ENCODE measurements at places on chromosomes 7 and 10. TPM values are rescaled to one million over a fixed set of nuclear protein-coding genes. Genes with fewer than 3 reads are reported as not detected.

GRCh38 chr7:141737118-141737835 lies 881 bp upstream of the SSBP1 start:
- peak overlapping the region; percentile 94 for H3K4me3 ChIP-seq
- DNase-seq = peak; percentile 20
- peaks cover 38% of the 10 kb centered on the region for H3K4me1 ChIP-seq

The MARVELD1 gene
- 2.5 TPM for total RNA-seq

DNA sequence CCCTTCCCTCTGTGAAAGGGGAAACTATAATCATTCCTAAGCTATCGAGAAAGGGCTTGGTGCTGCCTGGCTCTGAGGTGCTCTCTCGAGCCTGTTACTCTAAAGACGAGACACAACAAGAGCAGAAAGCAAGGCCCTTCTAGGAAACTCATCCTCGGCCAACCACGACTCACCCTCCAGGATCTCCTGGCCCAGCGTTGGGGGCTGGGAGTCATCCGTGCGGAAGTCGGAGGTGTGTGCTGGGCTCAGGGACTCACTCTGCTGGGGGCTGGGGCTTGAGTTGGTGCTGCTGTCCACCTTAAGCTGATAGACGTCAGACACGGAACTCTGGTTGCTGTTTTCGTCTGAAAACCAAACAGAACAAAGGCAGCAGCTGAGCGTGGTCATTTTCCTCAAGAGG lies 17.6 kb upstream of the BAZ1B start:
- no peaks in the 10 kb centered on the region for H3K27me3 ChIP-seq
- H3K27ac ChIP-seq = no peak overlapping the region
- H3K4me1 ChIP-seq = peaks cover 5% of the 10 kb centered on the region
- no peak overlapping the region for H3K4me3 ChIP-seq
- H3K36me3 ChIP-seq = peaks cover 60% of the 10 kb centered on the region

The NSUN5 gene
- total RNA-seq = 44.7 TPM

DNA sequence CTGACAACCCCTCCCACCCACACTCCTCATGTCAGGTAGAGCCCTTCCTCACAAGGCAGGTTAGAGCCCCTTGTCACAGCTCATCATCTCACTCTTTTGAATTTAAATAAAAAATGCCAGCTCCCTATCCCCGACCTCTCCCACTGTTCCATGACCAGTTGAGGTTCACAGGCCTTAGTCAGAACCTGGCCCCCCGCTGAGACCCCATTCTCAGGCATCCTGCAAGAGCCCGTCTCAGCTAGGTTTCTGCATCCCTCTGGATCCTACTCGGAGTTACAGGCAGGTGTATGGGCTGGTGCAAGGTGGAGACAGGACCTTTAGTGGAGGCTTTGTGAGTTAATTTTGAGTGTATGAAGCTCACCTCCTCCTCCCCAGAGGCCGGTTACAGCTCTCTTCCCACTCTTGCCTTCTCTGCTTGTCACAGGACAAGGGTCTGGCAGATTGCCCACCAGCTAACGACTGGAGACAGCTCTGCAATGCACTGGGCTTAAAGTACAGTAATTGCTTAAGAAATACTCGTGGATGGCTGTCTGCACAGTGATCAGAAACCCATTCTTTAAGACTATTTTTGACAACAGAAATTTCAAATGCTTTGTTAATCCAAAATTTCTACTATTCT lies 394.9 kb upstream of the DPP6 start:
- H3K4me3 ChIP-seq = no peak overlapping the region
- H3K36me3 ChIP-seq = no peaks in the 10 kb centered on the region
- H3K27me3 ChIP-seq = no peaks in the 10 kb centered on the region
- H3K27ac ChIP-seq = no peak overlapping the region
- H3K4me1 ChIP-seq = no peaks in the 10 kb centered on the region

DNA sequence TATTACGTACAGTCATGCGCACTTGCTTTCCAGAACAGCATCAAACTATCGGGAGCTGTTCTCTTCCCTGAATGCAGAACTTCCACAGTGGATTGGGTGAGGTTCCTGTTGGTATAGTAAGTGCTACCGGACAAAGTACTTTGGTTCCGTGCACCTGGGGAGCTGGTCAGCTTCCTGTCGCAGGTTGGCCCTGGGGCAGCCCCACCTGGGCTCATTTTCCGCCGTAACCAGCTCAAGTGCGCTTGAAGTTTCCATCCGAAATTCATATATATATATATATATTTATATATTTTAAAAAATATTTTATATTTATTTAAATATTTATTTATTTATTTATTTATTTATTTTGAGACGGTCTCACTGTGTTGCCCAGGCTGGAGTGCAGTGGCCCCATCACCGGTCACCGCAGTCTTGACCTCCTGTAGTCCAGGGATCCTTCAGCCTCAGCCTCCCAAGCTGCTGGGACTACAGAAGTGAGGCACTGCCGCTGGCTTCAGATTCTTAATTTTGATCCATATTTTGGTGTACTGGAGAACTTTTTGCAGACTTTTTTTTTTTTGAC lies 6.5 kb downstream of the SCART1 start:
- H3K36me3 ChIP-seq = no peaks in the 10 kb centered on the region
- DNase-seq = no peak
- no peak overlapping the region for H3K27ac ChIP-seq
- no peaks in the 10 kb centered on the region for H3K4me1 ChIP-seq
- H3K4me3 ChIP-seq = no peak overlapping the region

DNA sequence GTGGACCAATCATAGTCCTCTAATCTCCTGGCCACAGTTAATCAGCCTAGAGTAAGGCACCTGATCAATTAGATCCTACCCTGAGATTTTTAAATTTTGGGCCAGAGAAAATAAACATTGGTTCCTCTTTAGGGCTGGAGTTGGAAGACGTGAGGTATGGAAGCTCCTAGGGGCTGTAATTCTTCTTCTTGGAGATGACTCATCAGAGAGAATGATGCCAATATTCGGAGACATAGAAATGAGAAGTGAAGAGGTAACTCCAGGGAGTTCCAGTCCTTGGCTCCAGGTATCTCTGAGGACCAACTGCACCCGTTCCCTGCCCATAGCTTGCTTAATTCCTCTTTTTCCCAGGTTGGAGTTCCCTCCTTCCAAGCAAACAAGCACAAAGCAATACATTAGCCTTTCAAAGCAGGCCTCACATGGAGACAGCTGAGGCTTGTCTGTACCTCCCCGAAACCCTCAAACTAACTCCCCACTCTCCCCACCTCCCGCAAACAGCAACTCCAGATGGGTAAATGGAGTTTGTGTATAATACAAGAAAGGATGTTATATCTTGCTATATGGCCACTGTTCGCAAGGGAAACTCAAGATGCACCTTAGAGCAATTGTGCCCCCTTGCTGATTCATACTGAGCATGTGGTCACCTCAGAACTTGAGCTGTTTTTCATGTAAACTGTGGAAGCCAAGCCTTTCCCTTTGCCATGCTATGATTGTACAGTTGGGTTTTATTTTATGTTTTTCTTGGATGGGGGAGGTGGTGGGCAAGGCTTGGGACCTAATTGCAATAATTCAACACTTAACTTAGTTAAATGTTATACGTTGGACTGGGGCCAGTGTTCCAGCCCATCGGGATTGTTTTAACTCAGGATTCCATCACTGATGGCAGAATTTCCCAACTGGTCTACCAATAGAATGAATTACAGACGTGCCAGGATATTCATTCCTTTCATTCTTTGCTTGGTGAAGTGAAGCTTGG lies 29.3 kb downstream of the PIK3AP1 start:
- H3K4me1 ChIP-seq = peaks cover 32% of the 10 kb centered on the region
- no peak for DNase-seq
- no peaks in the 10 kb centered on the region for H3K36me3 ChIP-seq
- no peaks in the 10 kb centered on the region for H3K27me3 ChIP-seq
- H3K27ac ChIP-seq = no peak overlapping the region
- H3K4me3 ChIP-seq = no peak overlapping the region

- no peak for DNase-seq
- H3K4me1 ChIP-seq = peaks cover 6% of the 10 kb centered on the region
- H3K27ac ChIP-seq = no peak overlapping the region
- no peaks in the 10 kb centered on the region for H3K36me3 ChIP-seq
- no peak overlapping the region for H3K4me3 ChIP-seq
Observed at GRCh38 chr7:1913466-1914282, 243.6 kb downstream of the ELFN1 start.

- no peak overlapping the region for H3K27ac ChIP-seq
- DNase-seq = no peak
- no peaks in the 10 kb centered on the region for H3K36me3 ChIP-seq
- peaks cover 3% of the 10 kb centered on the region for H3K4me1 ChIP-seq
- H3K27me3 ChIP-seq = no peaks in the 10 kb centered on the region
Observed at GRCh38 chr7:11213266-11213665, 239.6 kb downstream of the PHF14 start.

- no peaks in the 10 kb centered on the region for H3K27me3 ChIP-seq
- no peak overlapping the region for H3K4me3 ChIP-seq
Observed at GRCh38 chr7:13673290-13673689, 316.2 kb downstream of the ETV1 start.

The SLC13A1 gene
- not detected for total RNA-seq

- no peaks in the 10 kb centered on the region for H3K27me3 ChIP-seq
- H3K27ac ChIP-seq = no peak overlapping the region
- no peak for DNase-seq
- no peak overlapping the region for H3K4me3 ChIP-seq
Observed at GRCh38 chr7:10106609-10107008, 867.1 kb upstream of the PHF14 start.

DNA sequence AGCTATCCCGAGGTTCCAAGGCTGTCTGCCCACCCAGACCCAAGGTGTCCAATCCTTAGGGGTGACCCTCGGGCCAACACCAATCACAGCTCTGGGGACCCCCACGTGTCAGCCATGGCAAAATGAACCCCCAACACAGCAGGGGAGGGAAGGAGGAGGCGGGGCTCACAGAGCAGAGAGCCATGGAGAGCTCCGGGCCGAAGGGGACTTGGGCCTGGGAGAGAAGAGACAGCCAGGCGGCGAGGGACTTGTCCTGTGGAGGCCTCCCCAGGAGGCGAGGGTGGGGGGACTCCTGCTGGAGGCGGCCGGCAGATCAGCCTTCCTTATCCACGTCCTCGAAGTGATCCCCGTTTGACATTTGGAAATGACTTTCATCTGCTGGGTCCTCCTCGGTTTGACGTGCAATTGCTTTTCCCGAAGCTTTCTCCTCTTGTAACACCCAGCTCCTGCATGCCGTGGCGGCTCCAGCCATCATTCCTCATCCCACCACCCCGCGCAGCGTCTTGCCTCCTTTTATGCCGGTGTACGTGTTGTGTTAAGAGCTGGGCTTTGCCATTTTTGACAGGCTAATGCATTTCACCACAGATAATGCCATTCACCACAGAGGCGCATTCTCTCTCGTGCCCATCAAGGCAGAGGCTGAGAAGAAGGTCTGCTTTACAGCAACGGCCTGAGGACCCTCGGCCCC lies 337.4 kb downstream of the DNAJB6 start:
- H3K27me3 ChIP-seq = peaks cover 40% of the 10 kb centered on the region
- no peak for DNase-seq
- H3K4me1 ChIP-seq = no peaks in the 10 kb centered on the region
- H3K27ac ChIP-seq = no peak overlapping the region
- H3K36me3 ChIP-seq = no peaks in the 10 kb centered on the region

- no peak for DNase-seq
- H3K36me3 ChIP-seq = no peaks in the 10 kb centered on the region
- H3K27ac ChIP-seq = no peak overlapping the region
- H3K27me3 ChIP-seq = peaks cover 43% of the 10 kb centered on the region
- no peak overlapping the region for H3K4me3 ChIP-seq
Observed at GRCh38 chr10:87658321-87658795, 1.3 kb upstream of the PAPSS2 start.

DNA sequence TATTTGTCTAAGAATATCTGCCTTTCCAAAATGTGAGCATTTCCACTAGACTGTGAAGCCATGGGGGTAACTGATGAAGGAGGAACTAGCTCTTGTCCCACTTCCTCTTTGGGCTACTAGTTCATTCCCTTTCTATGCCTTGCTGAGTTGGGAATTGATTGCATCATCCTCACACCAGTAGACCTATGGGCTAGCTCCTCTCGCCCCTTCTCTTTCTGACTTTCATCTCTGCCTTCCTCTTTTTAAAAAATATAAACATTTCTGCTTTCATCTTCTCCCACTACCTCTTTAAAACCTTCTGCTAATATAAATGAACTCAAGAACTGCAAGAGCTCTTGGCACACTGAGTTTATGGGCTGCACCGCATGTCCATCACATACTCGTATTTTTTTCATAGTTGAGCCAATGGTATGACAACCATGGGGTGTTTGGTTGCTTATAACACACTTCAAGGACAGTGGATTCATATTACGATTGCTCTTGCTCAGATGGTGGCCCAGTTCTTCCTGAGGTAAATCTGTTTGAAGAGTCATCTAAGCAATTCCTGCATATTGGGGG lies 182.0 kb downstream of the REEP3 start:
- DNase-seq = no peak
- no peaks in the 10 kb centered on the region for H3K27me3 ChIP-seq
- no peaks in the 10 kb centered on the region for H3K36me3 ChIP-seq
- no peak overlapping the region for H3K4me3 ChIP-seq

The ANKRD30A gene
- not detected for total RNA-seq

The NFE2L3 gene
- 24.0 TPM for total RNA-seq
